Inflammatory macrophage treated with lipopolysaccharide for 1 hour (primary cell): ENCODE measurements at places on chromosomes 12 and 14.

DNA sequence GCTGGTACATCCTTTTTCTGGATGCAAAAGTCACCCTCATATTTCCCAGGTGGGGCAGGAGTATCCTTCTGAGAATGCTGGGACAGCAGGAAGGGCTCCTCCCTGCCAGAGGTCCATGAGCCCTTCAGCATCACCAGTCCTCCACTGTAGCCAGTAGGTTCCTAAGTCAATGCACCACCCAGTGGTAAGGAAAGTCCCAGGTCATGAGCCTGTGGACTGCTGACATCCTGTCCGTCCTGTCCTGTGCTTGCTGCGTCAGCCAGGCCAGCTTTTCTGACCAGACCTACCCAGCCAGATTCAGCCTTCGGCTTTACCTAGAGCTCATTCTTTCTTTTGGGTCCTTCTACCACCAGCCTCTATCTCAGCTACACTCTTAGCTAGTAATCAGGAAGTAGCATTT is 23.0 kb upstream of the ACTN1 start:
- DNase-seq: peak; percentile 56

DNA sequence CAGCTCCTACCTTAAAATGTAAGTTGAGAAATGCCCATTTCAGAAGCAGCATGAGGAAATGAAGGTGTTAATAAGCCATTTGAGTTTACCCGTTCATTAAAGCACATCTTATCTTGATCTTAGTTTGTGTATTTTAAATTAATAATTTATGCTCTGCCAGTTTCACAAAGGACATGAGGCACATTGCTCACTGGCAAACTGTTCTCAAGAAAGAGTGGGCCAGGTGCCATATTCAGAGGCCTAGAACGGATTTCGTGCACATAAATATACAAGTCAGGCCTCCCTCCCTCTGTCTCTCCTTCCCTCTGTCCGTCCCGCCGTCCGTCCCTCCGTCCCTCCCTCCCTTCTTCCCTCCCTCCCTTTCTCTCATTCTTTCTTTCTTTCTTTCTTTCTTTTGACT is 29.5 kb downstream of the CPM start:
- DNase-seq: no peak

GRCh38 chr12:115245020-115245419 is 561.0 kb upstream of the TBX3 start:
- no peak for DNase-seq

DNA sequence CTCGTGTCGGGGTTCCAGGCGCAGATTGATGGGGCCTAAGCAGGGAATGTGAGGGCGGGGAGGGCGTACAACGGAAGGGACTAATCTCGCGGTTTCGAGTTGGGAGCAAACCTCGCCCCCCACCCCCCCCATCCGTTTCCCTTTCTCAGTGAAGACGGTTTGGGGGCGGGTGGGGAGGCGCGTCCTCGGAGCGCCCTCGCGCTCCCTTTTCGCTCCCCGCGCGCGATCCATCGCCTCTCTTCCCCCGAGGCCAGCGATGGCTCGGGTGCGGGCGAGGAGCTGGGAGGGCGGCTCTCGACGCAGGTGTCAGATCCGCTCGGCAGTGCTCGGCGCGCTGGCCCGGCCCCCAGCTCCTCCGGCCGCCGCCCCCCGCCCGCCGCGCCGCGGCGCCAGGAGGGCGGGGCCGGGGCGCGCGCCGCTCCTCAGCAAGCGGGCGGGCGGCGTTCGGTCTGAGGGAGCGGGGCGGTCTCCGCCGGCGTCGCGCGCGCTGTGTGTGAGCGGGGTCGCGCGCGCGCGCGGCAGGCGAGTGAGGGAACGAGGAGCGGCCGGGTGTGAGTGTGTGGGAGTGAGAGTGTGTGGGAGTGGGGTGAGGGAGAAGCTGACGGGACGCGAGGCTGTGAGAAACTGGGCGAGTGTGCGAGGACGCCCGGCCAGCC is at the start of gene RIMKLB:
TSS of gene RIMKLB (plus strand) at position 516 of the 656 bp plus-strand sequence. CDS start 15,876 bp downstream, outside the sequence.
- peak; percentile 82 for DNase-seq

DNA sequence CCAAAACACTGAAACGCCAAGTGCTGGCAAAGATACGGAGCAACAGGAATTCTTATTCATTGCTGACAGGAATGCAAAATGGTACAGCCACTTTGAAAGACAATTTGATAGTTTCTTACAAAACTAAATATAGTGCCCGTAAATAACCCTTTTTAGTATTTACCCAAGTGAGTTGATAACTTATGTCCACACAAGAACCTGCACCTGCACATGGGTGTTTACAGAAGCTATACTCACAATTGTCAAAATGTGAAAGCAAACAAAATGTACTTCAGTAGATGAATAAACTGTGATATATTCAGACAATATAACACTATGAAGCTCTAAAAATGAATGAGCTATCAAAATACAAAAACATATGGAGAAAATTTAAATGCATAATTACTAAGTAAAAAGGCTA is 86.6 kb downstream of the ATXN7L3B start:
- no peak for DNase-seq

GRCh38 chr12:12983420-12984035 is 16.5 kb downstream of the HEBP1 start:
- peak; percentile 34 for DNase-seq

DNA sequence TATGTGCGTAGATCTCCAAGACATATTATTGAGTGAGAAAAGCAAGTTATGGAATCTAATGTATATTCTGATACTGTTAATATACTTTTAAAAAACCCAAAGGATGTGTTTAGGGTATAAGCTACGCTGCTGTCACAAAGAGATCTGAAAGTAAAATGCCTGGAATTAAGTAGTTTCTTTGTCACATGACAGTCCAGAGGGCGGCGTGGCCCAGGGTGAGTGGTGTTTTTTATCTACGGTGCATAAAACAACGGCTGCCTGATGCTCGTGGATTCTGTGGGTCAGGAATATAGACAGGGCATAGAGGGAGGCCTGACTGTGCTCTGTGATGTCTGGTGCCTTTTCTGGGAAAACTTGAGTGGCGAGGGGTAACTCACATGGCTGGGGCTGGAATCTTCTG is 21.3 kb downstream of the TMEM120B start:
- no peak for DNase-seq
